C1 segment of cervical spinal cord (tissue), 14 donors: ENCODE measurements at places on chromosomes 5 and 9.

- no peak for DNase-seq
Observed at GRCh38 chr5:175663186-175664184, 5.6 kb downstream of the HRH2 start.

DNA sequence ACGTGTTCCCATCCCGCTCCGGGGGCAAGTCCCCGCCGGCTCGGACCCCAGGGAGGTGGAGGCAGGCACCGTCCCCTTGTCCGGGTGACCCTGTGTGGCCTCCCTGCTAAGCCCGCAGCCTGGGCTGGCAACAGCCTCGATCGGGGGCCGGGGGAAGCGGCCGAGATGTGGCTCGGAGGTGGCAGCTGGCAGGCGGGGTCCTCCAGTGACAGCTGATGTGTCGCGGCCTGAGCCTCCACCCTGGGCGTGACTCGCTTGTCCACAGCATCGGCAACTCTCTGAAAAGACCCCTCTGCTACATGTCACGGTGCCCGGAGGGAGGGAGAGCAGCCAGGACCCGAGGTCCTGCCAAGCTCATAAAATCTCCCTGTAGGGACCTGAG is 124.8 kb upstream of the IRX4 start:
- no peak for DNase-seq

DNA sequence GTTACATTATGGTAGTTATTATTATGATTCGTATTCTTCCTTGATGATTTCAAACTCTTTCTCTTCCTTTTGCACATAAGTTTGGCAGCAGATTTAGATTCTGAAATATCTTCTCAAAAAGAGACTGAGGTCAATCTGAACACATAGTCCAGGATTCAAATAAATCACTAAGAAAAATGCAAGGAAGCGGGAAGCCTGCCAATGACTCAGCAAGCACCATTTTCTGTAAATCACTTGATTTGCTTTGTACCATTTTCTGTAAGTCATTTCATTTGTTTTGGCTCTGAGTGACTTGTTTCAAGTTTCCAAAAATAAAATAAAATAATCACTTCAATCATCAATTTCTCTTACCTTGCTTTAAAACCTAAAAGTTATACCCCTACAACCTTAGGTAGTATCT is 24.6 kb upstream of the GLIS3 start:
- DNase-seq: no peak

- DNase-seq: no peak
Observed at GRCh38 chr5:117665121-117665520, 1090.5 kb upstream of the SEMA6A start.

DNA sequence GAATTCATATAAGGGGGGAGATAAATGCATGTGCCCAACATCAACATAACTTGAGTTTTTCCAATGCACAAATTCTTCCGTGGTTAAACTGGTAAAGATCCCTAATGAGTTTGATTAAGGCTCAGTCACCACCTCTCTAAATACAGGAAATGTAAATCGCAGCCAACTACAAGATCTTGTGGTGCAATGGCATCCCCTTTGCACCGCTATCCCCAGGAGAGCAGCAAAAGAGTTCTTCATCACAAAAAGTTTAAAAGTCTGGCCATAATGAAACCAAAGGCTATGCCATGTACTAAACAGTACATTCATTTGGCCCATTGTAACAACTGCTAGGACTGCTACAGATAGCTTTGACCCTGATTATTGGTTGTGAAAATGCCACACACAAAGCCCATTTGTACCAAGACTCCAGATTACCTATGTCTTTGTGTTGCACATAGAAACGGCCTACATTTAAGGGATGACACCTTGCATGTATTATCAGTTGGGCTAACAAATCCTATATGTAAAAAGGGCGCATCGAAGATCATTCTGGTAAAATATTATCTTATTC is 44.5 kb downstream of the ZNF608 start:
- no peak for DNase-seq

- DNase-seq: no peak
Observed at GRCh38 chr5:157651623-157652376, 438 bp downstream of the SOX30 start.

DNA sequence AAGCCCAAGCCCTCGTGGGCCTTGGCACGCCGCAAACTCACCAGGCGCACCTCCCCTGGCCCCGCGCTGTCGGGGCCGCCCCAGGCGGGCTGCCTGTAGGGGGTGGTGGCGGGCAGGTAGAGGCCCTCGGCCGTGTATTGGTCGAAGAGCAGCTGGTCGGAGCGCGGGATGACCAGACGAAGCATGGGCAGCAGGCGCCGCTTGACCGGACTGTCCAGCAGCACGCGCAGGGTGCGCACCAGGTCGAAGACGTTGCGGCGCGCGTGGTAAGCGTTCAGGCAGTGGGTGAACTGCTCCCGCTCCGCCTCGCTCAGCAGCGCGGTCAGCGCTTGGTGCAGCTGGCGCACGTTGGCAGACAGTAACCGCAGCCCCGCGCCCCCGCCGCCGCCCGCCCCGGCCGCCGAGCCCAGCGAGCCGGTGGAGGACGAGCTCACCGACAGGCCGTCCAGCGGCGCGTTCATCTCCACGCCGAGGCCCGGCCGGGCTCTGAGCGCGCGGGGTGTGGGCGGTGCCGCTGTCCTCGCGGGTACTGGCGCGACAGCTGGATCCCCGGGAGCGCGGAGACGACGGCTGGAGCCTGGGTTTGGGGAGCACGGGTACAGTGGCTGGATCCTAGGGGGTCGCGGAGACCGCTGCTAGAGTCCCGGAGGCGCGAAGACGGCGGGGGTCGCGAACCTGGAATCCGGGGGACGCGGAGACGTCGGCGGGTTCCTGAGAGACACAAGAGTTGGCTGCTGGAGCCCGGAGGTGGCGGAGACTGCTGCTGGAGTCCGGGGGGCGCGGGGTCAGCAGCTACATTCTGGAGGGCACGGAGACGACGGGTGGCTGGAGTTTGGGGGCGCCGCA is 709 bp downstream of the WHRN start:
- DNase-seq: peak; percentile 37

GRCh38 chr5:68505917-68506860 is 290.6 kb downstream of the PIK3R1 start:
- no peak for DNase-seq

GRCh38 chr5:131992370-131992769 is 19.1 kb downstream of the ACSL6 start:
- DNase-seq: no peak

GRCh38 chr9:83511051-83511450 is 27.1 kb downstream of the FRMD3 start:
- DNase-seq: no peak

DNA sequence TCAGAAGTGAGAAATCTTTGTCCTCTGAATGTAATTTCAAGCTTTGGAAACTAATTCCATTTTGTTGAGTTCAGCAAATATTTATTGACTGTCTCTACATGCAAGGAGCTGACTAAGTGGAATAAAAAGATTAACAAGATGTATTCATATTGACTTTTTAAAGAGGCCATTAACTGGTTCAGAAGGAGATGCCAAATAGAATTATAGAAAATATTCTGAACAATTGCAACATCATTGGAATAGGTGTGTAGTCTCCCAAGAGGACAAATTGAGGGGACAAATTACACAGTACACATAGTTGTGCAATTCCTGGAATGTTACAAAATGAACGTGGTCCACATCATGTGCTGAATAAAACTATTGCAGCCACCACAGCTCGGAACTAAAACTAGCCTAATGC is 224.2 kb downstream of the NPR3 start:
- no peak for DNase-seq

GRCh38 chr5:166906991-166907713 is 1384.3 kb upstream of the WWC1 start:
- DNase-seq: no peak

DNA sequence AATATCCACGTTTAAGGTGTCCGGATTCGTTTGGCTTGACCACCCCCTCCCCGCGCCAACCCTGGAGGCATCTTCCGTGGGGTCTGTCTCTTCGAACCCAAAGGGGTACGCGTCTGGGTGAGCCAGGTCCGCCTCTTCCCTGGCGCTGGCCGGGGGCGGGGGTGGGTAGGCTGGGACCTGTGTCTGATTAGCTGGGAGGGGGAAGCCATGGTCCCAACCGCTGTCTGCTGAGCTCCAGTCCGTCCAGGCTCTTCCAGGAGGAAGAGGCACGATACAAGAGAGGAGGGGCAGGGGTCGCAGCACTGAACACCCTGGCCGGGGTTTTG is at the start of gene LVRN:
TSS of gene LVRN (plus strand) at position 237 of the 326 bp plus-strand sequence. CDS start 143 bp downstream, outside the sequence.
- DNase-seq: no peak

GRCh38 chr5:51388488-51389287 is 5.4 kb downstream of the ISL1 start:
- no peak for DNase-seq

GRCh38 chr5:127079994-127080491 is 6.7 kb upstream of the C5orf63 start:
- DNase-seq: no peak

DNA sequence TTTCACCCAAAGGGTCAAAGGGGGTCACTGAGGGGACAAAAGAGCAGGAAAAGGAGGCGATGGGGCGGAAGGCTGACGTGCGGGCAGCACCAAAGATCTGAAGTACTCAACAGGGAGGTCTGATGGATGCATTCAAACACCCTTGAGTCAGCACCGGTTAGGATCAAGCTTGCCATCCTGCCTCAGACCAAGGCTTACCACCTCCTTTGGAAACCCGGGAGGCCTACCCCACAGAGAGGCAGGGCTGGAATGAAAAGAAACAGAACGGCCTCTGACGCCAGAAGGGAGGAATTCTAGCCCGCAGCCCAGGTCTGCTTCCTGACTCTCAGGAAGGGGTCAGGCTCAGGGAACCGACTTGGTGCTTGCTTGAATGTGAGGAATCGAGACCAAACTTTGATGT is 125.6 kb downstream of the PAPPA start:
- no peak for DNase-seq

GRCh38 chr5:17832949-17833745 is 198.9 kb downstream of the TAF11L14 start:
- no peak for DNase-seq

DNA sequence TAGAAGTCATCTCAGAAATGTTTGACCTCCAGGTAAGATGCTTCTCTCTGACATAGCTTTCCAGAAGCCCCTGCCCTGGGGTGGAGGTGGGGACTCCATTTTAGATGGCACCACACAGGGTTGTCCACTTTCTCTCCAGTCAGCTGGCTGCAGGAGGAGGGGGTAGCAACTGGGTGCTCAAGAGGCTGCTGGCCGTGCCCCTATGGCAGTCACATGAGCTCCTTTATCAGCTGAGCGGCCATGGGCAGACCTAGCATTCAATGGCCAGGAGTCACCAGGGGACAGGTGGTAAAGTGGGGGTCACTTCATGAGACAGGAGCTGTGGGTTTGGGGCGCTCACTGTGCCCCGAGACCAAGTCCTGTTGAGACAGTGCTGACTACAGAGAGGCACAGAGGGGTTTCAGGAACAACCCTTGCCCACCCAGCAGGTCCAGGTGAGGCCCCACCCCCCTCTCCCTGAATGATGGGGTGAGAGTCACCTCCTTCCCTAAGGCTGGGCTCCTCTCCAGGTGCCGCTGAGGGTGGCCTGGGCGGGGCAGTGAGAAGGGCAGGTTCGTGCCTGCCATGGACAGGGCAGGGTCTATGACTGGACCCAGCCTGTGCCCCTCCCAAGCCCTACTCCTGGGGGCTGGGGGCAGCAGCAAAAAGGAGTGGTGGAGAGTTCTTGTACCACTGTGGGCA is 642 bp downstream of the CSF2 start:
- no peak for DNase-seq

- no peak for DNase-seq
Observed at GRCh38 chr5:67146574-67146973, 50.0 kb downstream of the CD180 start.

GRCh38 chr9:19022206-19022605 is 10.8 kb downstream of the SAXO1 start:
- DNase-seq: no peak

DNA sequence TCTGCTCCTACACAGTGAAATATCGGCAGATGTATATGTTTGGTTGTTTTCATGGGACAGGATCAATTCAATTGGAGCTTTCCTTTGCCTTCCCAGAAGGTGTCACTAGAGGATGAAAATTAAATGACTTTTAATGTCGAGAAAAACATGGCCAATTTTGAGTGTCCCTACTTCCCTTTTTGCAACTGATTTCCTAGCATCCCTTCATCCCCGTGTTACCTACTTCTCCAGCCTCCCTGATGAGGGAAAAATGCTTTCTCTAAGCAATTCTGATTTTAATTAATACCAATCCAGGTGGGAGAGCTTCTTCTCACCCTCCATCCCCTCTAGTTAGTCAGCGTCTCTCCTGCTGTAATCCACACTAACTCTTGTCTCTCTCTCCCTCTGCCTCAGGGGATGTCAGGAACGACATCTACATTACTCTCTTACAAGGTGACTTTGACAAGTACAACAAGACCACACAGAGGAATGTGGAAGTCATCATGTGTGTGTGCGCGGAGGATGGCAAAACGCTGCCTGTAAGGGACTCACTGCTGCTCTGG is 64.9 kb downstream of the DOCK2 start:
- no peak for DNase-seq

DNA sequence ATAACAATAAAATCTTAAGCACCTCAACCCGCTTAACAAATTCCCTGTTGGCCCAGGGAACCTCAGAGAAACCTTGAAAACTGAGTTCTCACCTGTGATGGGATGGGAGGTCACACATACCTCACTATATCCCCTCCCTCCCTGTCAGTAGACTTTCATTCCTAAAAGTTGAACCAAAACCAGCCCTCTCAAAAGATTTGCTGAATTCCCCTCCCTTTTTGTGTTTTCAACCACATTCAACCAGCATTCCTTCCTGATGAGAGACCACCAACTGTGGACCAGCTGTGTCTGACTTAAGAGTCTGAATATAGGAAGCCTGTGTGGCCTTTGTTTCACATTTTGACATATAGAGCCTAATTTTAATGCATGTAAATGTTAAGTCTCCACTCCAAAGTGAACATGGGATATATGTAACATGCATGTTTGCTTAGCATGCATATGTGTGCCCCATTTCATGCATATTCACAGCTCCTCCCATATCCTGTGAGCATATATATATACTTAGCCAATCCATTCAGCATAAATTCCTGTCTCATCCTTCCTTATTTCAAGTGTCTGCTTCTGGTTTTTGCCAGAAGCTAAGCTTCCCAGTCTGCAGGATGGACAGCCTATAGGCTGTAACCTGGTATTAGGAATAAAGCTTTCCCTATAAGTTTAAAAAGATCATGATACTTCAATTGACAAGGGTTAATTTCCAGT is 604.6 kb downstream of the PTPRD start:
- no peak for DNase-seq

- no peak for DNase-seq
Observed at GRCh38 chr9:25225938-25226760, 452.1 kb downstream of the TUSC1 start.

- no peak for DNase-seq
Observed at GRCh38 chr9:86406366-86406765, 52.2 kb upstream of the TUT7 start.

GRCh38 chr9:84266087-84266561 is 74.4 kb downstream of the SLC28A3 start:
- no peak for DNase-seq

DNA sequence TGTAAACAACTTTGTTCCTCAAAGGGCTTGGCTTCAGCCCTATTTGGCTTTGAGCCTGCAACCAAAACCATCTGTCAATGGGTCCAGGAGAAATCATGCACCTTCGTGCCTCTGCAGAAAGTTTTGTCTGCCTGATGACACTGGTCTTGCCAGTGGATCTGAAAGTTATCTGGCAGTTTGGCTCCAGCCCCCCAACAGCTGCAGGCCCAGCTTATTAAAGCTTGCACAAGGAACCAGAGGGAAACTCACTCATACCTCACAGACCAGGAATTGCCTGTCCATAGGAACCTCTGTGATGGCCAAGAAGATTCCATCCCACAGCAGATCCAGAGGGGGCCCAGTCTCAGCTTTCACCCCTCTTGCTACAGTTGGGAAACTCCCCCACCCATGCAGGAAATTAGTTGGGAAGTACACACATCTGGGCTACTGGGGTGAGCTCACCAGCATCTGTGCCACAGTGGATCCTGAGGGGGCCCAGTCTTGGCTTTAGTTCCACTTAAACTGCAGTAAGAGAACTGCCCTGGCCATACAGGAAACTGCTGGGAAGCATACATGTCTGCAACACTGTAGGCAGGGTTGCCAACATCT is 265.5 kb downstream of the GRIA1 start:
- no peak for DNase-seq
